ENCODE measurements at places on chromosomes 6 and 20.
A peak's percentile ranks its signal among the peaks of the same experiment; 100 is the strongest.

DNA sequence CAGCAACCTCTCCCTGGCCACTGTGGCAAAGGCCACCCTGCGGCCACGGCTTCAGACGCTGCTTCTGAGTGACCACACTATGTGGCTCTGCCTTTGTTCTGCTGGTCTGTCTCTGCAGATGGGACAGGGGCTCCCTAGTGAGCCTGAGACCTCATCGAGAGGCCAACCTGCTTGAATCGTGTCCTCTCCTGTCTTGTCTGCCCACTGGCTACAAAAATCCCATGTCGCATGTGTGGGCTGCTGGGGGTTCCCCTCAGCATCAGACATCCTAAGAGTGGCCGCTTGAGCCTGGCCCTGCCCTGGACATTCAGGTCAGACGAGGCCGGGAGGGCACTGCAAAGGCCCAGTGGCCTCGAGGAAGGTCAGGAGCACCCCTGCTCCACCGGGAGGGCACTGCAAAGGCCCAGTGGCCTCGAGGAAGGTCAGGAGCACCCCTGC lies 222.9 kb downstream of the DLL1 start:
- DNase-seq, result no peak

GRCh38 chr6:84118191-84118590 lies 84.6 kb downstream of the MRAP2 start:
- no peak for DNase-seq

GRCh38 chr6:145332011-145332410 lies 403.3 kb downstream of the EPM2A start:
- DNase-seq, result no peak

- no peak for DNase-seq
These were observed 38.8 kb downstream of the PLN start for GRCh38 chr6:118586746-118587485.

DNA sequence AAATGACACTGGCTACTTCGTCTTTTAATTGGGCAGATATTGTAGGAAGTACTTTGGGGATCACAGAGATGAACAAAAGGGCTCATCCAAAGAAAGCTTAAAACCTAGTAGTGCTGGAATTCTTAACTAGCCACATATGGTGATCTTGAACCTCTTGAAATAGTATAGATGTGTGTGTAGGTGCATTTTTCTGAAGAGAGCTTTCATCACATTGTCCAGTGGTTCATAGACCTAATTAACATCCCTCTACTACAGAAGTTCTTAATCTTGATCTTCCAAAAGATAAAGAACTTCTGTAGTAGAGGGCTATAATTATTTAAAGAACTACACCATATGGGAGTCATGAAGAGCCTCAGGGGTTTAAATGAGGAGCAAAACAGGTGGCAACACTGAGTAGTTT lies 2.3 kb upstream of the PRIM2 start:
- DNase-seq, result no peak

DNA sequence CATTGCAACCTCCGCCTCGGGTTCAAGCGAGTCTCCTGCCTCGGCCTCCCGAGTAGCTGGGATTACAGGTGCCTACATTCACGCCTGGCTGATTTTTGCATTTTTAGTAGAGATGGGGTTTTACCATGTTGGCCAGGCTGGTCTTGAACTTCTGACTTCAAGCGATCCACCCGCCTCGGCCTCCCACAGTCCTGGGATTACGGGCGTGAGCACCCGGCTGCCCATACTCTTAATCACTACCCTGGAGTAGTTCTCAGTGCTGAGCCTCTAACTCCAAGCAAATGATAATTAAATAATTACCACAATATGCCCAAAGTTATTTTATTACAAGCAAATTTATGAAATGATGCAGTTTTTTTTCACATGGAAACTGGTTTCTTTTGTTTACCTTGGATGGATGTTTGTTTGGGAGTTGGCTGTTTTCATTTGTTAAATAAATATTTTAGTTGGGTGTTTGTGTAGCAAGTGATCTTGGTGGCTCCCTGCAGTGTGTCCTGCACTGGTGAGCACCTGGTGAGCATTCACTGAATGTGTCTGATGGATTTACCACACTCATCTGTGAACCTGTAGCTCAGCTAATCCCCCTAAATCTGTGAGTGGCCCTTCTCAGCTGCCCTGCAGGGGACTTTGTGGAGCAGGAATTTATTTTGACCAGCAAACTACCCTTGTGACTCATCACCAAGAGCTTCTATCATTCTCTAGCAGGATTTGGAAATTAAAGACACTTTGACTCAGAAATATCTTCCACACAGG lies 36.9 kb downstream of the UTRN start:
- peak; percentile 40 for DNase-seq

DNA sequence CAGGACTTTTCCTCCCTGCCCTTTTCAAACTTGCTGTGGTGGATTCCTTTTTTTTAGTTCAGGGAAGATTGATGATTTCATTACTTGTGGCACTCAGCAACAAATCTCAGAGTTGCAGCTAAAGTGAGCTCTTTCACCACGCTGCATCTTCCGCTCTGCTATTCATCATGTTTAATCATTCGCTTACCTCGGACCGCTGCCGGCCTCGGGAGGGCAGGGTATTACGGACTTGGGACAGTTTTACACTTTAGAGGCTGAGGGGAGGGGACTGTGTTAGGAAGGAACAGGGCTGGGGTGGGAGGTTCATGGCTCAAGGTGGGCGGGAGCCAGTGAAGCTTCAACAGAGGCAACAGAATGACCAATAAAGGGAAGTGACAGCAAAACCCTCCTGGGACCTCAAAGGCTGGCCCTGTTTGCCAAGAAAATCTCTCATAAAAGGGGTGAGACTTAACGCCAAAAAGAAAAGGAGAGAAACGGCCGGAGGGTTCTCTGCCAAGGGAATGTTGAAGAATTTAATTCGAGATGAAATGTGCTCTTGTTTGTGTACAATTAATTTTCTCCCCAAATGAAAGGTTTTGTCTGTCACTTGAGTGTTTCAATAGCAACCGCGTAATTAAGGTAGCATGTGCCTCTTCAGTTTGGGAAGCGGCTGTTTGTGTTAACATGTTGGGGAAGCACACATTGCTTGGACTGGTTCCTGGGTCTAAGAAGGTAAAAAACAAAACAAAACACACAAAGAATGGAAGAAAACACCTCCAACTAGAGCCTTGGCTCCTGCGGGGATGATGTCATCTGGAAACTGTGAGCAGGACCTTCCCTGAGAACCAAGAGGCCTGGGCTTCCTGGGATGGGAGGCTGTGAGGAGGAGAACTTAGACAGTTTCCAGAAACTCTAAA lies 72.5 kb upstream of the SULF2 start:
- DNase-seq, result no peak

DNA sequence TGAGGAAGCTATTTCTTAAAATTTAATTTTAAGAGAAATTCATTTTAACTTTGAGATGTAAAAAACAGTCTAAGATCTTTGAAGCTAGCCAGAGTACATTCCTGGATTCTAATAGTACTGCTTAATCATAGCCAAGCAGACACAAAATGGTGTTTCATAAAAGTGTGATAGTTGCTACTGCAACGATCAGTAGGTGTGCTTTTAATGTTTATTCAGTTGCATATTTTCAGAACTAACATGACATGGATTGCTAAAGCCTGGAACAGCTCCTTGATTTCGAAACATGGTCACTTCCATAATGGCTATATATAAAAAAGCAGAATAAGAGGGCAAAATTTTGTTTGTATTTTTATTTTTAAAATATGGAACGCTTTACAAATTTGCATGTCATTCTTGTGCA lies 35.5 kb downstream of the SESN1 start:
- DNase-seq, result no peak

DNA sequence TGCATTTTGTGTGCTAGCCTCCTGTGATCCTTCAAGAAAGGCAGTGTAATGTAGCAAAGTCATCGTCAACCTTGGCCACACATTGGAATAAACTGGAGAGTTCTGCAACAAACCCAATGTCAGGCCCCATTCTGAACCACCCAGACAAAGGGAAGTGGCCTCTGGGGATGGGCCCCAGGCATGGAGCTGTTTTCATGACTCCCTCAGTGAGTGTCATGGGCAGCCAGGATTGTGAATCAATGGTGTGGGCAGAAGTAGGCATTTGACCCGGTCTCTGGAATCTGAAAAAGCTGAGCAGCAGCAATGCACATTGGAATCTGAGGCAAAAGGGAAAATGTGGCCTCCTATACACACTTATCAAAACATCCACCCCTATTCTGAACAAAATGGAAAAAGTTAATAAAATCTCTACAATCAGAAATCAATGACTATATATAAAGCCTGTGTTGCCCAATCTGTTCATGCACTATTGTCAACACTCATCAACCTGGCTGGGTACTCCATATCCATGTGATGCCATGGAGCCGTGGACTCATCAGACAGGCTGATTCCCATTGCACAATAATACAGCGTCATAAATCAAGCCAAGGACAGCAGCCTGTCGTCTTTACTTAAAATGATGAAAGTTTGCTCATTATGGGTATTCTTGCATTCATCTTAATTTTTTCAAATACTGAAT lies 134.9 kb upstream of the STMND1 start:
- DNase-seq, result no peak

DNA sequence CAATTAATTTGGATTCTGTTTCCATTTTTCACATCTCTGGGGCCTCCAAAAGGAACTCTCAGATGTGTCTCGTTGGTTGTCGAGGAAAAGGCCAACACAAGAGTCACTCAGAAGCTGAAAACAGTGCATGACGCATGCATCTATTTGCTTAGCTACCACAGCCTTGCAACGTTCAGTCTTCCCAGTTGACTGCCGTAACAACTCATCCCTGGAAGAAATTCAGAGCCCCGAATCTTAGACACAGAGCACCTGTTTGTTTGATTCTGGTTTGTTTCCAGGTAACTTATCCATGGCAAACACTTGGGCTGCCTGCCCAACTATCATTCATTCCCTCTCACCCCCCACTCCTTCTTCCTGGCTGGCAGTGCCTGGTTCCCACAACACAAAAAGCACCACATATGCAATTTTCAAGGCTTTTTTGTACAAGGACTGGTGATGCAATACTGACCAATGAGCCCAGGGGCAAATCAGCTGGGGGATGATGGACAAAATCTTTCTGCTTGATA lies 60.5 kb downstream of the ZMYND8 start:
- no peak for DNase-seq

- no peak for DNase-seq
These were observed 36.8 kb downstream of the BCAS4 start for GRCh38 chr20:50831622-50832021.

- DNase-seq, result peak; percentile 84
These were observed 1111.4 kb upstream of the CITED2 start for GRCh38 chr6:140485740-140486449.

DNA sequence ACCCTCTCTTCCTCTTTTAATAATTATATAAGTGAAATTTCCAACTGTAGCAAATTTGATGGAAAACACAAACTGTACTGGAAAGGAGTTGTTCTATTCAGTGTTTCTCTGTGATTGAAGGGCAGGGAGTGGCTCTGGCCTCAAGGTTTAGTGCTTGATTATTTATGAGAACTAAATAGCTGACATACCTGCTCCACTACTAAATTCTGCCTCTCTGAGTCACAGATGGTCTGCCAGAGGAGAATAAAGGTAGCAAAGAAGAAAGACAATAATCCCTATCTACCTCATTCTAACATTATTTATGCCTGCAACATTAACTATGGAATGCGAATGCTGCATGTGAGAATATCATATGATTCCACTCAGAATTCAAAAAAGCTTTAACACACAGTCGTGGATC lies 9.3 kb downstream of the BMP5 start:
- no peak for DNase-seq

DNA sequence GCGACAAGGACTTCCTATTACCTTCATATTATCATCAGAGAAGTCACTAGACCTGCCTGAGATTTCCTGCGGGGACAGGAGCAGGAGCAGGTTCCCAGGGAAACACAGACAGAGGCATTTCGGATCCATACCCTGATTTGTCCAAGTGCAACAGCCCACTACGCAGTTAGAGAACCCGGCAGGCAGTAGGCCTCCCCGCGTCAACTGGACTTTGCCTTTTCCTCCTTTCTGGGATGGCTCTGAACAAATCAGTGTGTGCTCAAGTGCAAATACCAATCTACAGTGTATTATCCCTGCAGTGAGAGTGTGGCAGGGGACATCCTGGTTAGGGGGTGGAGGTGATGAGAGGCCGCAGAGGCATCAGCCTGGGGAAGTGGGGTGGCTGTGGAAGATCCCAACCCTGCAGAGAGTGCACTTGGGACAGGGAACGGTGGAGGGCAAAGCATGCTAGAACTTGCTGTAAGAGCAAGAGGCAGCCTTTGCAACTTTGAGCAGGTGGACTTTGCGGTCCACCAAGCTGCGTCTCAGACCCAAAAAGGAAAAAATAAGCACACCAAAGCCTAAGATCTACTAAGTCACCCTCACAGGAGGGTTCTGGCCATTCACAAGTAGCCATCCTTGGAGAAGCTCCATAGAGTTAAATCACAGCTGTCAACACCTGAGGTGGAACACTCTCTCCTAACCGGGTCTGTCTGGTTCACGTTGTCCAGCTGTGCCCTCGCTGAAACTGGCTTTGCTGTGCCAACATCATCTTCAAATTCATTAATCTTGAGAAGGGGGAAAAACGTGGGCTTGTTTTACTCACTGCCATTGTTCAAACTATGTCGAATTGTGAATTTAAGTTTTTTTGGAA lies 159.1 kb downstream of the ZDHHC14 start:
- no peak for DNase-seq

DNA sequence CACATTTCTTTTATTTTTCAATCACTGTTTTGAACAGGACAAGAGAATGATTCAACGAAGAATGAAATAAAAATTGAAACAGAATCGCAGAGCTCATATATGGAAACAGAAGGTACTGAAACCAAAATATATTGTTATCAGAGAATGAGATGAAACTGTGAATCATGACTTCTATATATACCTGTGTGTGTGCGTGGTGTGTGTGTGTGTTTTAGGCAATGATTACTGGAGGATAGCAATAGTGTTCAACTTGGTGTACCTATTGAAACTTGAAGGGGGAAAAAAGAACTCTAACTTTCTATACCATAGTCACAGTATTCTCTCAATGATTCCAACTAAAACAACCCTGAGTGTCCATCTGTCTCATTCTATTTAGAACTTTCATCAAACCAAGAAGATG lies 586.6 kb downstream of the KIF16B start:
- no peak for DNase-seq

DNA sequence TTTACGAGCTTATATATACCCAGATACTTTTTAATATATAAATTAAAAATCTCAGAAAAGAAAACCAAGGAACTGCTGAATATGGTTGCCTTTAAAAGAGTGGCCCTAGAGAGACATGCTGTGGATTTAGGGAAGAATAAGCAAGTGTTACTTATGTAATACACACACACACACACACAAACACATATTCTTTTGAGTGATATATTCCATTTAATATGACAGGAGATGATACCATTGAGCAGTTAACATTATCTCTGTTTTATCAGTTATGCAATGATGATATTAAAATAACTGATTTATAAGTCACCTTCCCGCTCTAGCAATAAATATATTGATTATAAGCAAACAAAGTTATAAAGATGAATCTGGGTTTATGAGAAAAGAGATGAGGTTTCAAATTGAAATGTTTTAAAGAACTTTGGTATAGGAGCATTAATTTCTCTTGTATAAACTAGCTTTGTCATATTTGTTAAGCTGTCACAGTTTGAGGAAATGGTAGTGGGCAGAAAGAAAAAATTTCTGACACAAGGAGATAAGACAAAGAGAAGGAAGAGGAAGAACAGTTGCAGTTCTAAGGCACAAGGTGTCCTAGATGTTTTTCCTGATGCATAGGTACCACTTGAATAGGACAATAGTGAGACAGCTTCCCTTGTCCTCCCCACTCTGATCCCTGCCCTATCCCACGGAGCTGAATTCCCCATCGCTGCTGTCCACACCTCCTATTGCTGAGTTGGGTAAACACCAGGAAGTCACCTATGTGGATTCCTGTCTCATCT lies 26.4 kb downstream of the GPX5 start:
- no peak for DNase-seq

- no peak for DNase-seq
These were observed 60.2 kb downstream of the PYGB start for GRCh38 chr20:25308083-25308491.
